ENCODE measurements at places on chromosomes 11 and 22.

DNA sequence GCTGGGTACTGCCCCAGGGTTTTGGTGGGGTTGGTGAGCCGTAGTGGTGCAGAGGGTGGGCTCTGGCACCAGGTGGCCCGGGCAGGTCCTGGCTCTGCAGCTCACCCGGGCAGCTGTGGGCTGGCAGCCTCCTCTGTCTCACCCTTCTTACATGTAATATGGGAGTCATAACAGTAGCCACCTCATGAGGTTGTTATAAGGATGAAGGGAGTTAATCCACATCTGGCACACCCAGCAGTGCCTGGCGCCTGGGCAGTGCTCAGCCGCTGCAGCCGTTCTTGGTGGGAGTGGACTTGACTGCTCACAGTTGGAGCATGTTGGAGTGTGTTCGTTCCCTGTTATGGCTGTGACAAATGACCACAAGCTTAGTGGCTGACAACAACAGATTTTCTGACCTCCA, 28.7 kb downstream of the IGHMBP2 start:
- no peak for DNase-seq

- no peak for DNase-seq
Observed at GRCh38 chr11:9947231-9947864, 283.5 kb downstream of the SWAP70 start.

DNA sequence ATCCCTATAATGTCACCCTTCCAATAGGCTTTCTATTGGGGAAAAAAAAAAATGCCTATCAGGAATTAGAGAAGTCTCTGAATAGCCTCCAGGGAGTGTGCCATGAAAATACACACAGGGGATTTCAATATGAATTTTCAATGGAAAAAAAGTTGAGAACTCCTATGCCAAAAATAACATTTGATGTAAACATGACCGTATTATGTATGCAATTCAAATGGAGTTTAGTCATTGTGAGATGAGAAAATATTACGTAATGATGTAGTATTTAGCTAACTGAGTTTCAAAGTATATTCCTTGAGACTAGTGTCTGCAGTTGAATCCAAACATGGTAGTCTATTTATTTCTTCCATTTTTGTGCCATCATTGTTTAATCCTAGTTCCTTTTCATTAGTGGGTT, 182.3 kb downstream of the BLID start:
- no peak for DNase-seq

GRCh38 chr22:27801202-27801615, 347 bp downstream of the MN1 start:
- no peak for DNase-seq

GRCh38 chr11:112368381-112368780, 107.7 kb upstream of the PLET1 start:
- DNase-seq, result no peak

DNA sequence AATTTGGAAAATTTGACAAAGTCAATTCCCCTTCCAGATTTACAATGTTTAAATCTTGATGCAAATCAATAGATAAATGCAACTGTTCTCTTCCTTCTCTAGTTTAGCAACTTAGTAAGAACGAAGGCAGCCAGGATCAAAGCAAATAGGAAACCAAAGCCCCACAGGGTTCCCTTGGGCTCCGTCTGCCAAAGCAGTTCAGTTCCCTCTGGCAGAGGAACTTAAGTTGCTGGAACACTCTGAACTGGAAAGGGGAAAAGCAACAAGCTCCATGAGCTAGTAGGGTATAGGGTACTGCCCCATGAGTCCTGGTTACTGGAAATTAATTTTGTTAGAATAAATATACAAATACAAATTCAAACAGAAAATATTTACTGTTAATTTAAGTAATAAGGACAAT, 91.3 kb downstream of the RELT start:
- no peak for DNase-seq

DNA sequence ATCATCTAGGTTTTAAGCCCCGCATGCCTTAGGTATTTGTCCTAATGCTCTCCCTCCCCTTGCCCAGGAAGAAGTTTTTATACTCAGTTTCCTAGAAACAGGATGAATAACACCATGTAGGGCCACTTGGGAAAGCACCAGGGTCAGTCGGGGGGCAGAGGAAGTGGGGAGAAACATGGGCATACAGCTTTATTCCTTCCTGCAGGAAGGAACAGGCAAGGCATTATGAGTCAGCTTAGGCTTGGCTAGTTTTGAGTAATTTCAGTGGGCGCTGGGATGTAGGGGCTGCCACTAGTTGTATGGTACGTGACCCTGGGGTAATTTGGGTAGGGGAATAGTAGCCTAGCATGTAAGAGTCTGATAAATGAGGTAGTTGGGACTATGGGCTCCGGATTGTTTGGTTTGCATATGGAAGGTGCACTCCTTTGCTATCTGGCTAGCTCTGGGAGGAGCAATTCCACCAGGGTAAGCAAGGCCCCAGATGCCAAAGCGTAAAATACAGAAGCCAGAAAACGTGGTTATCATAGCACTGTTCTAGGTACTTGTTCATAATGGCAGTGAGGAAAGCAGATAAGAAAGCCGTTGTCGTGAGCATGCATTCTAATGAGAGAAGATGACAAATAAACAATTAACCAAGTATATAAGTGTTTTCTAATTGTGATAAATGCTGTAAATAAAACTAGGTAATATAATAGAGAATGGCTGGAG, 24.8 kb downstream of the ACER3 start:
- no peak for DNase-seq

GRCh38 chr11:61919705-61920631, 2.6 kb upstream of the RAB3IL1 start:
- no peak for DNase-seq

DNA sequence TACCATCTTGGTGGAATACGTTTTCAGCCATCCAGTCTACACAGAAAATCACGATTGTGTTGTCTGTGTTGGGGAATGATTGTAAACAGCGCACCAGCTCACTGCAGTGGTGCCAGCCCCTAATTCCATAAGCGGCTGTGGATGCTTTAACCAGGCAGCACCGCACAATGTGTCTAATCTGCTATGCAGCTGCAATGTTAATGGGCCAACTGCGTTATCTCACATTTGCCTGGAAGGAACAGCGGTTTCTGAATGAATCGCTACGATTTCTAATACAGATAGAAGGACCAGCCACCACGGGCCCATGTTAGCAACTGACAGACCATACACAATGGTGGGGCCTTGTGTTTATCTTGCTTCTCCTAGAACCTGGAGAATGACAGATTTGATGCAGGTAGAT, 384.5 kb upstream of the KIRREL3 start:
- no peak for DNase-seq
